Fibroblast of lung (primary cell): ENCODE measurements at places on chromosomes 2 and 18.

GRCh38 chr2:18404708-18405107, 155.7 kb downstream of the RDH14 start:
- DNase-seq = no peak

DNA sequence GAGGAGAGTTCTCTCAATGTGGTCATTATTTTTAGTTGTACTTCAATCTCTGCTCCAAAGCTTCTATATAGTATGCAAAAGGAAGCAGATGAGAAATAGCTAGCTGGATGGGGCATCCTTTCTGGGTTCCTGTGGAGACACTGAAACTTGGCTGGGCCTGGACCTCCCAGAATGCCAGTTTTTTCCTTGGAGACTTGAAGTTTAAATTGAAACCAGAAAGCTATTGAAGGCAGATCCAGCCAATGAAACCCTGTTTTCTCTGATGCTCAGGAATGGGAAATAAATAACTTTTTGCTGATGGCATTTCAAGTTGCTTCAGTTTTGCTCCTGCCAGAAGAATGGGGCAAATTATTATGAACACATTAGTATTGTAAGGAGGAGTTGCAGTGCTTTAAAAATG, 2.9 kb downstream of the SETBP1 start:
- no peak for DNase-seq

DNA sequence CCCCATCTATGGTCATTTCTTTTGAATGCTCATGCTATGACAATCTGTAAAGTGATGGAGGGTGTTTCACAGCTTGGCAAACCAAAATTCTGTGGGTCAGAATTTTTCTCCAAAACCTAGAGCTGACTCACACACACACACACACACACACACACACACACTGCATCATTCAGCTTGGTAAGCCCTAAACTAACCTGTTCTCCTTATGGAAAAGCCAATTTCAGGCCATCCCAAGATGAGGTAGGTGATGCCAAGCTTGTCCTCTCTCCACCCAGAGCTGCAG, 45.0 kb upstream of the NRP2 start:
- DNase-seq = peak; percentile 12

DNA sequence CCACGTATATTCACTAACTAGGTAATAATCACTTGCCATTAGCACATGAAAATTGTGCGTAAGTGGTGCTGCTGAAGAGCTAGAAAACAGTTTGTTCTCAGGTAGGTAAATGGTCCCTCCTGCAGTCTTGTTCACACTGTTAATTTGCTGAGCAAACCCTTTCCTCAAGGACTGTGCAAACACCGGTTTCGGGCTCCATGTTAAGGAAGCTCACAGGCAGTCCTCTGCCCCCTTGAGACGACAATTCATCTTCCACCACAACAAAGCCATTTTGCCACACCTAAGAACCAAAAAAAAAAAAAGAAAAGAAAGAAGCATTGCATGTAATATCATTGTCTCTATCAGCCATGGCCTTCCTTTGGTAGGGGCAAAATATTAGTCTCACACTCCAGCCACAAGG, 193.9 kb downstream of the BCL11A start:
- no peak for DNase-seq

DNA sequence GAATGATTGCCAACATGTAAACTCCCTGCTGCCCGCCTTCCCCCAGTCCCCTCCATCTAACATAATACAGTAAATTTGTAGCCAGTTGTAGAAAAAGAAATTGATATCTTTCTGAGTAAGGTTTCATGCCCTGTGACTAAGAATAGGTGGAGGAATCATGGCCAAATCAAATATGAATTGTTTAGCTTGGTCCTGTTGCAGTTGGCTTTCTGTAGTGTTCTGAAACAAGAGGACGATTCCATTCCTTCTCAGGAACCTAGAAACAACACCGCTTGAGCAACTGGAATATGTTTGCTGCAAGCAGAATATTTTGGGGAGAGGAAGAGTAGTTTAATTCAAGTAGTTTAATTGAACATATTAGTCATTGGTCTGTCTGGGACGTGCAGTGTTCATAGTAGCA, 7.0 kb upstream of the DRC1 start:
- DNase-seq = peak; percentile 39

GRCh38 chr18:25538175-25538922, 186.4 kb upstream of the ZNF521 start:
- no peak for DNase-seq

DNA sequence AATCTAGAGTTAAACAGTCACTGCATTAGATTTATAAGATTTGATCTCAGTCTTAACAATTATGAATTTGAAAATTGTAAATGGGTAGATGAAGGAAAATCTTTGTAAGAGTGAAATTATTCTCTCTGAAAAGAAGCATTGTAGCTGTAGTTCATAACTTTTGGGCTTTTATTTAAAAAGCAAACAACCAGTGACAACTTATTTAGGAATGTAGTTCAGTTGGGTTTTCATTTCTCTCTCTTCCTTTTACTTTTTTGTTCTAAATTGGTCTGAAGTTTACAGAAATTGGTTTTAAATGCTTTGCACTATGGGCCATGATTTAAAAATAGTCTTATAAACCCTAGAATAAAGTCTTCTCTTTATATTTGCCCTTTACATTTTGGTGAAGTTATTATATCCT, 296.6 kb downstream of the GULP1 start:
- no peak for DNase-seq

- no peak for DNase-seq
These were observed 18.2 kb upstream of the PPM1B start for GRCh38 chr2:44150473-44150872.

DNA sequence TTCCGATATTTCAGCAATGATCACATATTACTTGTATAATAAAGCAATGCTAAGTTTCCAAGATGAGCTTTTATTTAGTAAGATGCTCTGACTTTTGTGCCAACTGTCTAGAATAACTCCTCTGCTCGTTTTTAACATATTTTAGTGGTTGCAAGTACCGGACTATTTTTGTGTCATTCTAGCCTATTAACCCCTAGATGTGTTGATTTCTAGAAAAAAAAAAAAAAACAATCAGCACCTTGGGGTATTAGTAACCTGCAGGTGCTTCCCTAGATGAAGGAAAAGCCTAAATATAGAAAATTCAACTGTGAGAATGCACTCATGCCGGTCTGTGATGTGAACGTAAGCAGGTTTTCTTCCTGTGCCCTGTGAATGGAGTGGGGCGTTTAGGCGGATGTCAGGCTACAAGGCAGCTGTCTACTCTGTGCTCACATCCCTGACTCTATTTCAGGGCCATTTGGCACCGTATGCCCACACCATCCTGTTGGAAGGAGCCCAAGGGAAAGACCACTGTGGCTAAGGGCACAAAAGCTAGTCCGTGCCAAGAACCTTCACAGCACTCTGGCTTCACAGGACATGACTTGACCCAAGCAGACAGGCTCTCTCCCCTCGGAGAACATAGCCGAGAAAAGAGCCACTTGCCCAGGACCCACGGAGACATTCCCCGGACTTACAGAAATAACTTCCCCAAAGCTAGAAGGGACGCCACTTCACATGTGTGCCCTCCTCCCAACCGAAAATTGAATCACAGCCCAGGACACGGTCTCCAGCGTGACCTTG, 60.9 kb upstream of the AGAP1 start:
- no peak for DNase-seq

DNA sequence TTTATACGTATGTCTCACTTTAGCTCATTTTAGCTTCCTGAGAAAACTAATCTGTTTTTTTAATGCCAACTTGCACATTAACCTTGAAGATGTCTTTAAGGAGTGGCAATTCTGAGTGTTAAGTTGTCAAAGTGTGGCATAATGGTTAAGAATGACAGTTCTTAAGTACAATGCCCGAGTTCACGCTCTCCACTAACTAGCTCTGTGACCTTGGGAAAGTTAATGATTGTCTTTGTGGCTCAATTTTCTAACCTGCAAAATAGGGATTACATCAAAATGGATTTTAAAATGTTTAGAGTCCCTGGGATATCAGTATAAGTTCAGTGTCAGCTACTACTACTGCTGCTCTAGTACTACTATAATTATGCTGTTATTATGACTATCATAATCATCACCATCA, 409.7 kb downstream of the SOCS6 start:
- DNase-seq = no peak

GRCh38 chr2:10499911-10500521, 51.9 kb upstream of the ODC1 start:
- no peak for DNase-seq

DNA sequence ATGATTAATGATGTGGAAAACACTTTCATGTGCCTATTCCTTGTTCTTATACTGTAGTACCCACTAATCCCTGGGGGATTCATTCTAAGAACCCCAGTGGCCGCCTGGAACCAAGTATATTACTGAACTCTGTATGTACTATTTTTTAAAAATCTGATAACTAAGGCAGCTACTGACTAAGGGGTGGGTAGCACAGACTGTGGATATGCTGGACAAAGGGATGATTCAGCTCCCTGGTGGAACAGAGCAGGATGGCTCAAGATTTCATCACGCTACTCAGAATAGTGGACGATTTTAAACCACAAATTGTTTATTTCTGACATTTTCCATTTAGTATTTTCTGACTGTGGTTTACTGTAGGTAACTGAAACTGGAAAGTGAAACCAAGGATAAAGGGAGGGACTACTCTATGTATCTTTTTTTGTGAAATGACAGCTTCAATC, 41.8 kb upstream of the CDC42EP3 start:
- DNase-seq = peak; percentile 95

DNA sequence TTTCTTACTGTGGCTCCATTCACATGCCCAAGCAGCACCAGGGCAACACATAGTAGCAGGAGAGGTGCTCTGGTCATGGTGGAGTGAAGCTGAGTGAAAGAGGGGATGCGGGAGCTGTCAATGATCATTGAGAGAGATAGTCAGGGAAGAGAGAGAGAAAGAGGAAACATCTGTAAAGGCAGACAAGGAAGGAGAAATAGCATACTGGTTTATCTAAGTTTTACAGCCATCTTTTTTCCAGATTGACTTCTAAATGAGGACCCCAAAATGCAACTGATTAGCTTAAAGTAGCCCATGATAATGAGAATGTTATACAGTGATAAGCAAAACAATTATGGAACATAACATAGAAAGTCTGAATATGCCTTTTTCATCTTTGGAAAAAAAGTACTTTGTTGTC, at the start of gene C2orf66:
Gene C2orf66 (minus strand): TSS at position 96 of the 400 bp plus-strand sequence. CDS start 19 bp downstream, at position 77.
- no peak for DNase-seq

DNA sequence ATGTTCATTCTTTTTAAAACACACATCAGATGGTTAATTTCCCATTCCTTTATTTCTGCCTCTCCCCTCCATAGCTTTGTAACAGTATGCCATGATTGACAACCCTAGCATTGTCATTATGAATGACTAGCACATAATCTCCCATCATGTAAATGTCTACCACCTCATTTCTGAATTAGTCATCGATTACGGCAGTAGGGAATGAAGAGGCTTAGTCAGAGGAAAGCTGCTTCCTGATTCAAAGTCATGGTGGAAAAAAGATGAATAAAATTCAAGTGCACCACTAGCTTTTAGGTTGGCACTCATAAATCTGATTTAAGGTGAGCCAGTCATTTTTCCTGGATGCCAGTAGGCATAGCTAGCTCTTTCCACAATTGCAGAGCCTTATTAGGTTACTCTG, 19.1 kb upstream of the ACMSD start:
- DNase-seq = peak; percentile 83

- no peak for DNase-seq
These were observed 64.4 kb upstream of the PGAP1 start for GRCh38 chr2:196990788-196991461.

DNA sequence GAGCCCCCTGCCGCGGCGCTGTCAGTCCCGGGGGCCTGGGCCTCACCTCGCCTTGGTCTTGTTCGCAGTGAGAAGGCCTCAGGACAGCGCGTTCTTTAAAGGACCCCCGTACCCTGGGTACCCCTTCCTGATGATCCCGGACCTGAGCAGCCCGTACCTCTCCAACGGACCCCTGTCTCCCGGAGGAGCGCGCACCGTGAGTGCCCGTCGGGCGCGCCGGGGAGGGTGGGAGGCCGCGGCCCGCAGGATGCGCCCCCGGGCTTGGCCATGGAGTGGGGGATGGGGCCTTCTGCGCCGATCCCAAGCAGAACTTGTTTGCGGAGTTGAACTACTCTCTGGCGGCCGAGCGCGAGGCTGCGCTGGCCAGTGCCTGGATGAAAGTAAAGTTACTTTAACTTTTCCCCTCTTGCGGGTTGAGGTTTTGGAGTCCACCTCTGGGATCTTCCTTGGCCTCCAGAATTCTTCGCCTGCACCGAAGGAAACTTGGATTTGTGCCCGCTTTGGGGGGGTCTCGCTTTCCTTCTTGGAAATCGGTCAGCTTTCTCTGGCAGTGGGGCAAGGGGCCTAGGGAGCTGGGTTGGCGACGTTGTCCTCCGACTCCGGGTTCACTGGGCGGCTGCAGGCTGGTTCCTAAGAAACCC, 1.2 kb downstream of the TCF7L1 start:
- peak; percentile 56 for DNase-seq

DNA sequence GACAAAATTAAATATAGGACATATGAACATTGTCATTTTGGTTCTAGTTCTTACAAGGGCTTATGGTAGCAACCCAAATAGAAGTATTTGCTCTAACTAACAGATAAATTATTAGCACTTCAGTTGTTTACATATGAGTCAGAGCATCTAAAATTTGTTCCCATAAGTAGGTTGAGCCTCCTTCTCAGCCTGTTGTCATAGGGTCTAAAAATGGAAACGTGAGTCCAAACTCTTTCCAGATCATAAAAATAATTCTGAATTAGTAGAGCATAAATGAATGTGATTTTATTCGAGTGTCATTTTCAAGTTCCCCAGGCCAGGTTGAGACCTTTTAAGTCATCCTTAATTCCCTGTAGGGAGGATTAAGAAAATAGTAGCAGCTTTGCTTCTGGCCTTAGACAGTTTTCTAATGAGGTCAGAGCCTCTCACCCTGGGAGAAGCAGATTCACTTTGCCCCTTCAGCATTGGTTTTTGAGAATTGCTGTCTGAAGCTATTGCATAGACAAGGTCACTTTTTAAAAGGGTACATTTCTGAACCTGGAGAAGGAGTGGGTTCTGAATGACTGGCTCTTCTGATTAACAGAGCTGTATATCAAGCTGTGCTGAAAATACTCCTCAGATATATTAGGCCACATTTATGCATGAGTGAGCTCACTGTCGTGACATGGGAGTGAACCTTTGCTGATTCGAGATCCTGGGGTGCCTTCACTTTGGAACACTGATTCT, 164.3 kb downstream of the NEDD4L start:
- peak; percentile 45 for DNase-seq

DNA sequence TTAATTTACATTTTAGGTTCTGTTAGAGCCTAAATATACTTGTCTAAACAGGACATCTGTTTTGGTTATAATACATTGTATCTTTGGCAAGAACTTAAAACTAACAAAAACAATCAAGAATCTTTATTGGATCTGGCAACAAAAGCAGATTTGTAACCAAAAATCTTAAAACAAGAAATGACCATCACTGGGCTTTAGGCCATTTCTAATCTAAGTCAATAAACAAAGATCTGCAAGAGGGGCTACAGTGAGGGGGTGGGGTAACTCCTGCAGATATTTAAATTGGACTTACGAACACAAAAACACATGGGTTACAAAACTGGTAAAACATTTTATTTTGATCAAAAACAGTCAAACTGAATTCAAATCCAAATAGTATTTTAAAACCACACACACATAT, 77.3 kb downstream of the SRBD1 start:
- DNase-seq = peak; percentile 89

GRCh38 chr2:84782717-84783442, 98.0 kb downstream of the TRABD2A start:
- peak; percentile 10 for DNase-seq

- DNase-seq = peak; percentile 9
These were observed 375.3 kb upstream of the KLHL29 start for GRCh38 chr2:23009545-23010149.
